ENCODE measurements at places on chromosomes 16 and 17.

GRCh38 chr16:1966460-1966859, at the start of gene RNF151:
RNF151 (plus strand) TSS chr16:1966856; CDS start chr16:1966882, 26 bp downstream.
- no peak for DNase-seq

- peak; percentile 77 for DNase-seq
These were observed at the start of gene RND2 for GRCh38 chr17:43024407-43025289. RND2 (plus strand) TSS chr17:43025231; CDS start chr17:43025348, 117 bp downstream.

DNA sequence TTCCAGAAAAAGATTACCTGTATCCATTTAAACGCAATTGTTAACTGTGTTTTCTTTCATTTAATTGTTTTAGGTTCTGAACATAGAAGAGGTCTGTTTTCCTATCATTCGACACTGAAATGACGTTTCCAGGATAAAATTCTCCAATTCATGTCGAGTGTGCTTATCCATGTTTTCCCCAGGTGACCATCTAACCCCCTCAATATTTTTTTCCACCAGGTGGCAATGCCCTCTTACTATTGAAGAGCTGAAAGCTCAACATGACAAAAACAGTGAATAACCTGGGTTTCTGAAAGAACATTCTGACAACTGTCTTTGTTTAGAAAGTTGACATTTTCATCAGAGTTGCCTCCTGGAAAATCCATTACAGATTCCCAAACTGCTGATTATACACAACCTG, 948.7 kb downstream of the KCNJ2 start:
- DNase-seq, result no peak

GRCh38 chr17:77649717-77650211, 308.7 kb upstream of the TNRC6C start:
- no peak for DNase-seq

DNA sequence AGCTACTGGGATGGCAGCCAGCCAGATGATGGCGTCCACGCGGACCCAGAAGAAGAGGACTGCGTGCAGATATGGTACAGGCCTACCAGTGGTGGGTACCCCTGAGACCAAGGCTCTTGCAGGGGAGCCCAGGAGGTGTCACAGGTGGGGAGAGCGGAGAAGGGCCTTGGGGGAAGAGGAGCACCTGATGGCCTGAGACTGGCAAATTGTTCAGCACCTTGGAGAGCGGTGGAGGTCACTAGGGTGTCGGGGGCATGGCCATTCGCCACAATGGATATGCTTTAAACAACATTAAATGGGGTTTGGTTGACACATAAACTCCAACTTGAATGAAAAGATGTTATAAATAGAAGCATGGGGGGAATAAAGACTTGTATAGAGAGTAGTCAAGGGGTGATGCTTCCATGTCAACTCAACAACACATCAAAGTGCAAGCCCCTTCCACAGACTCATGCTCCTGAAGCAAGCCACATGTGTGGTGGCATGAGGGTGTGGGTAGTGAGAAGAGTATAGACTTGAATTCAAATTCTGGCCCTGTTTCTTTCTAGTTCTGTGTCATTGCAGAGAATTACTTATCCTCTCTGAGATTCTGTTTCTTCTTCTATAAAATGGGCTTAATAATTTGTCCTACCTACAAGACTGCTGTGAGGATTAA, 22.2 kb downstream of the CLEC19A start:
- no peak for DNase-seq

GRCh38 chr16:67425580-67425979, 5.3 kb upstream of the HSD11B2 start:
- no peak for DNase-seq

- no peak for DNase-seq
These were observed 182 bp downstream of the RPL26 start for GRCh38 chr17:8382880-8383142.

DNA sequence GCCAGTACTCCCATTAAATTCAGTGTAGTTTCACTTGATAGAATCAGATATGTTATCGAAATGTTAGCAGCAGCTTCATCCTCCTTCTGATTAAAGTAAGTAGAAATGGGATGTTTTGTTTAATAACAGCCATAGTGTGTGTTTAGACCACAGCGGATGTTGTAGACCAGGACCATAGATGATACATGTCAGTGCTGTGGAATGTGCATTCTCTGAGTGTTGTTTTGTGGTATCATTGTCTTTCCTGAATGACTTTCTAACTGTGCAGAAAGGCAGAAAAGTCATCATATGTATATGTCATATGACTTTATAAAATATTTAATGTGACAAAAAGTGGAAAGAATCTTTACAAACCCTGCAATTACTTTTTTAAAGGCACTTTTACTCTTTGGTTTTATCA, 55.6 kb downstream of the CYLD start:
- DNase-seq, result no peak

DNA sequence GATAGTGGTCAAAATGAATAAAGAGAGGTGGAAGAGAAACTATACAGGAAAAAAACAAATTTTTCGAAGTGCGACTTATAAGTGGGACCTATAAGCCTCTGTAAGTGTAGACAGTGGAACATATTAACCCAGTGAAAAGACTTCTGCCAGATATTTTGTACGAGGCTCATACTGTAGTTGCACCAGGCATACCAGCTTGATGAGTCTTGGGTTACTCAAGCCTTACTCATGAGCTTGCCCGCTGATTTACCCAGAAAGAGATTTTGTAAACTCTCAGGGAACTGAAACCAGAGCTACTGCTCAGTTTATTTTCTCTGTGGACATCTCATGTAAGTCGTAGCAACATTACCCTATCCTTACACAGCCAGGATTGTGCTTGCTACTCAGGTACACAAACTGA, 708.0 kb upstream of the SOX9 start:
- DNase-seq, result no peak

GRCh38 chr17:58535431-58535830, 21.0 kb upstream of the MTMR4 start:
- DNase-seq, result no peak

- DNase-seq, result no peak
These were observed 57.0 kb downstream of the NSRP1 start for GRCh38 chr17:30173649-30174048.

DNA sequence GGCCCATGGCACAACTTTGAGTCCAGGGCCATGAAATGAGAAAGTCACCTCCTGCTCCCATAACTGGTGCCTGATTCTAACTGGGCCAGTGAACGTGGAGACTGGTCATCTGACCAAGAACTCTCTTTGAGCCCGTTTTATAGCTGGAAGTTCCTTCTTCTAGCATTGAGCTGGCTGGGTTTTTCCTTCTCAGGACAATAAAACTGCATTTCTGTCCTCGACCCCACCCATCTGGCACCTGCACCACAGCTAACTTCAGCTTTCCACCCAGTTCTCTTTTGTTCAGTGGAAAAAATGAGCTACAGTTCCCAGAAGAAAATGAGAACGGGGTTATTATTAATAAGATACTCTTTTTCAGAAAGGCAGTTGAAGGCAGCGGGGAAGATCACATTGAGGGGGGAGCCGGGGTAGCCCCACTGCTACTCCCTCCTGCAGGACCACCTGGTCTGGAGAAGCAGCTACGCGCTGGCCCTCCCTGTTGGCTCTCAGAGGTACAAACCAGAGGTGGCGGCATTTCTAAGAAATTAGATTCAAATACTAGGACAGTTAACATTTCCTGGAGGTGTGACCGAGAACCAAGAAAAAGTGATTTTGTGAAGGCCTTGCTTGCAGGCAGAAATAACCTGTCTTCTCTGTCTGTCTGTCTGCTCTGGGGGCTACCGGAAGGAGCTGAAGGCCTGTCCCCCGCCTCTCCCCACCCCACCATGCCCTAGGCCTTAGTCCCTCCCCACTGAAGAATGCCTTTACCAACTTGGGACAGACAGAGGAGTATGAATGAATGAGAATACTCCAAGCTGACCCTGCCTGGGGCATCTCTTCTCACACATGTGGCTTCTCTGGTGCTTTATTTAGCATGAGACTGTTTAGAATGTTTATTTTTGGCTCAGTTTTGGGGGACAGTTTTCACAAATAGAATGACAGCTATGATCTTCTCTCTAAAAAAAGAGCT, 123.9 kb downstream of the XYLT1 start:
- no peak for DNase-seq

GRCh38 chr16:89343501-89344457, 126.3 kb downstream of the ZNF778 start:
- DNase-seq, result no peak

- DNase-seq, result no peak
These were observed 44.1 kb downstream of the DDX19A start for GRCh38 chr16:70390774-70391173.

DNA sequence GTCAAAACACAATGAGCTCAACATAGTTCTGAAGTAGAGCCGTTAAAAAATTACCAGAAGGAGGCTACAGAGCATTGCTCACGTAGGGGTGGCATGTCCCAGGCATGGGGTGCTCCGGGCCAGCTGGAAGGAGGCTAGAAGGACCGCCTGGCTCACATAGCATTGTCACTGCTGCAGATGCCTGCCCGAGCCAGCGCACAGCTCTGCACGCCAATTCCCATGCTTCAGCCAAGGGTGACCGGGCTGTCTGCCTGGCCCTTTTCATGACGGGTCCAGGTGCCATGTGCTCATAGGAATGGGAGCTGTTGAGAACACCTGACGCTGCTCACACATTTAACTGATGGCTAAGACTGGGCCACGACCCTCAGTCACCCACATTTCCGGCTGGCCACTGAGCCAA, 228.9 kb upstream of the FOXF1 start:
- no peak for DNase-seq

GRCh38 chr16:15894571-15895374, 6.4 kb upstream of the CEP20 start:
- no peak for DNase-seq

GRCh38 chr17:19569785-19570543, 36.3 kb downstream of the SLC47A1 start:
- DNase-seq, result no peak

DNA sequence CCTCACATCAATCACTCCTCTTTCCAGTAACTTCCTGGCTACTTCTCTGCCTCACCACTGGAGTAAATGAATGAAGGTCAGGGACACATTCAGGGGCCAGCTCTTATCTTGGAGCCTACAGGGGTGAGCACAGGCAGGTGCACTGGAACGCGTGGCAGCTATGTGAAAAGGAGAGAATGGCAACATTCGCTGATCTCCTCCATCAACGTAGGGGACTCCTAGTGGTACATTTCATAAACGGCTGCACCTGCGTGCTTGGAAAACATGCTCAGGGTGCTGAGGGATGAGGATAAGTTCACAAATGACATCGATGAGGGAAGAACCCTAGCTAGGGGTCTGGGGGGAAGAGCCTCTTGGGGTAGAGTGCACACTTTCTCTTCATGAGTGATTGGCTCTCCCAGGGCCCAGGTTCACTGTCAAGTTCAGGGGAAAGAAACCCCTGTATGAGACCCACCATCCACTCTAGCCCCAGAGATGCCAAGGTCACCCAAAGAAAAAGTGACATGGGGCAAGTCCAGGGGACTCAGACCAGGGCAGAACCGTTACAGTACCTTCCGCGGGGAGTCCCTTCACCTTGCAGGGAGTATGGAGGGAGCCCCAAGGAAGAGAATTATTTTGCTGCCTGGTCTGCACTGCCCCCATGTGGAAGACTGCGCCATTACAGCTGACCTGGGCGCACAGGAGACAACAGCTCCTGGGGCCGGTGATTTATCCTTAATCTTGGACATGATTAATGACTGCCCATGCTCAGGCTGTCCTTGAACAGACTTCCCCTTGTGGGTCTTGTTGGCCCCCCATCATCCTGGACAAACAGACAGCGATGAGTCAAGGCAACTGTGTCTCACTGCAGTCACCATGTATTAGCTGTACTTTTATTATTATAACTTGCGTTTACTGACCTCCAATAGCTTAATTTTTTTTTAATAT, 30.1 kb downstream of the VAC14 start:
- DNase-seq, result peak; percentile 34

GRCh38 chr16:88566158-88566557, 4.0 kb upstream of the ZC3H18 start:
- peak; percentile 25 for DNase-seq

GRCh38 chr17:32777436-32777835, 99.5 kb downstream of the MYO1D start:
- no peak for DNase-seq

DNA sequence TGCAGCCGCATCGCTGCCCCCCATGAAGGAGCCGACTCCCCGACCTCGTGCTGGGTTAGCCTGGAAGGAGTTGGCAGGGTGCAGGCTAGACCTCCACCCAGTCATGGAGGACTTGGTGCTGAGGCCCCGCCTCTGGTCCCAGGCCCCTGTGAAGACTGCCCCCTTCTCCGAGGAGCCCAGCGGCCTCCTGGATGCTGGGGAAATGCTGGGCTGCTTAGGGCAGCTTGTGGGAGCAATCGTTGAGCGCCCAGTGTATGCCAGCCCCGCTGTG, 1.8 kb downstream of the SSTR5 start:
- DNase-seq, result no peak

DNA sequence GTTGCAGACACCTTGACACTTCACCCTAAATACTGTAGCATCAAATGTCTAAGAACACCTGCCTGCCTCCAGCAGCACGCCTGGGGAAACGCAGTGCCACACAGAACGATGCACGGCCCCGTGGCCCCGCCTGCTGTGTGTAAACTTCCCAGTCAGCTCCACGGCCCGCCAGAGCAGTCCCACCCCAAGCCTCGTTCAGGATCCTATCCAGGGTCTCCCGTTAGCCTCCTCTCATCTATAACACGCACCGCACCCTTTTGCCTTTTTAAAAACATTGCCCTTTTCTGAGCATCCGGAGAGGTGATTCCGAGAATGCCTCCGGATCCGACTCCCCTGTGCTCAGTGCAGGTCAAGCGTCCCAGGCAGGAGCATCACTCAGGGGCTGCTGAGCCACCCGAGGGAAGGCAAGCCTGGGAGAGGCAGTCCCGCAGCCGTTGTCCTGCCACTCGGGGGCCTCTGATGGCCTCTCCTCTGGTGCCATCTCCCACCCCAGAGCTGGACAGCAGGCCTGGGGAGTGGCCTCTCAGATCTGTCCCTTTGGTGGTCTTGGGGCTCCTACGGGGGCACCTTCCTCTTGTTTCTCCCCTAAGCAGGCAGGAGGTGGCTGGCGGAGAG, 37.9 kb upstream of the SLC38A10 start:
- no peak for DNase-seq
